Skeletal muscle tissue (tissue), 5 donors: ENCODE measurements at places on chromosomes 3 and 15. TPM values are rescaled to one million over a fixed set of nuclear protein-coding genes. Genes with fewer than 3 reads are reported as not detected.

Gene CACNA2D3
- 3.1 TPM for total RNA-seq

Gene DCP1A
- total RNA-seq = 8.4 TPM

Gene FETUB
- not detected for total RNA-seq

Gene MNS1
- total RNA-seq = 0.52 TPM

Gene FBXO40
- 4.2 TPM for total RNA-seq

Gene GCSAM
- total RNA-seq = 0.52 TPM

Gene SEMA3B
- 19.8 TPM for total RNA-seq

Gene MPI
- 22.4 TPM for total RNA-seq

Gene SYNPR
- total RNA-seq = not detected

Gene FEZF2
- total RNA-seq = not detected

Gene ITIH4
- total RNA-seq = 4.2 TPM

Gene CHRM5
- total RNA-seq = not detected

Gene RBP2
- not detected for total RNA-seq

Gene ZNF660
- 3.1 TPM for total RNA-seq

Gene POLQ
- 5.7 TPM for total RNA-seq

Gene ANKUB1
- not detected for total RNA-seq

Gene GAP43
- 1.0 TPM for total RNA-seq

Gene ZNF280D
- total RNA-seq = 57.4 TPM

Gene SGO1
- 2.6 TPM for total RNA-seq

Gene DPPA4
- 0.52 TPM for total RNA-seq

Gene SERPINI2
- total RNA-seq = not detected

Gene XXYLT1
- total RNA-seq = 13.6 TPM

Gene CHRD
- total RNA-seq = 14.1 TPM

Gene STX19
- not detected for total RNA-seq

Gene ROPN1B
- not detected for total RNA-seq

Gene KLF15
- total RNA-seq = 2.6 TPM

Gene MESP2
- total RNA-seq = not detected

Gene ADAMTSL3
- 43.3 TPM for total RNA-seq

Gene REC114
- not detected for total RNA-seq

Gene ISLR2
- 2.1 TPM for total RNA-seq

Gene ARGFX
- not detected for total RNA-seq

Gene SLC28A2
- total RNA-seq = not detected

Gene RNF123
- 31.3 TPM for total RNA-seq

Gene TICRR
- 1.6 TPM for total RNA-seq

Gene SAMD7
- total RNA-seq = not detected

Gene SUSD5
- total RNA-seq = 2.6 TPM

Gene SRGAP3
- 15.7 TPM for total RNA-seq

Gene NAALADL2
- 17.7 TPM for total RNA-seq

Gene GABRR3
- not detected for total RNA-seq

Gene TOP2B
- 75.2 TPM for total RNA-seq

Gene CGNL1
- total RNA-seq = 11.5 TPM

Gene NOX5
- under 0.01 TPM for total RNA-seq

Gene ITIH3
- 2.1 TPM for total RNA-seq

Gene AQP9
- 2.1 TPM for total RNA-seq

Gene LRRC28
- total RNA-seq = 17.2 TPM

Gene PTH1R
- total RNA-seq = 9.4 TPM

Gene GUCA1C
- not detected for total RNA-seq

Gene P3H2
- total RNA-seq = 19.8 TPM

Gene NEK4
- 11.5 TPM for total RNA-seq
